Calu3 (cell line): ENCODE measurements at places on chromosomes 5 and 9. TPM values are rescaled to one million over a fixed set of nuclear protein-coding genes. Genes with fewer than 3 reads are reported as not detected.

The GPR151 gene
- total RNA-seq: not detected in 2 replicates

- no peak for DNase-seq
- no peak overlapping the region for H3K27ac ChIP-seq
- H3K36me3 ChIP-seq: peaks cover 6% of the 10 kb centered on the region
- no peaks in the 10 kb centered on the region for H3K27me3 ChIP-seq
Observed at GRCh38 chr9:2152966-2153629, 138.0 kb downstream of the SMARCA2 start.

DNA sequence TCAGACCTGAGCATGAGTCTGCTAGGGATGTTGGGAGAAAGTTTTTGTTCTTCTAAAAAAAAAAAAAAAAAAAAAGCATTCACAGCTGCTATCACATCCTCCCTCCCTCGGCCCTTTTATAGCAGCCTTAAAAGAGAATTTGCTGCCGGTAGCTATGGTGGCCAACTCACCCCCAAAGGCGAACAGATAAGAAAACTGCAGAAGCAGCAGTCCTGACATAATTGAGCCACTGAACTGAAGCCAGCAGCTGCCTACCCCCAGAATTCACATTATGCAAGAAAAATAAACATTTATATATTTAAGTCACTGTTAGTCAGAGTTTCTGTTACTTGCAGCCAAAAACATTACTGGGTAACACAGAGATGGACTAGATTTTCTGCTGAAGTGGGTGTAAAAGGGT, 124.3 kb upstream of the SMARCA2 start:
- H3K36me3 ChIP-seq: no peaks in the 10 kb centered on the region
- no peaks in the 10 kb centered on the region for H3K27me3 ChIP-seq
- no peaks in the 10 kb centered on the region for H3K4me1 ChIP-seq

GRCh38 chr5:176466245-176466871, 18.2 kb downstream of the FAF2 start:
- H3K36me3 ChIP-seq: peaks cover 19% of the 10 kb centered on the region
- no peaks in the 10 kb centered on the region for H3K27me3 ChIP-seq
- no peak overlapping the region for H3K4me3 ChIP-seq
- H3K27ac ChIP-seq: no peak overlapping the region
- no peaks in the 10 kb centered on the region for H3K4me1 ChIP-seq
- DNase-seq: no peak

The GAPVD1 gene
- 28.7 and 32.6 TPM in 2 replicates for total RNA-seq

DNA sequence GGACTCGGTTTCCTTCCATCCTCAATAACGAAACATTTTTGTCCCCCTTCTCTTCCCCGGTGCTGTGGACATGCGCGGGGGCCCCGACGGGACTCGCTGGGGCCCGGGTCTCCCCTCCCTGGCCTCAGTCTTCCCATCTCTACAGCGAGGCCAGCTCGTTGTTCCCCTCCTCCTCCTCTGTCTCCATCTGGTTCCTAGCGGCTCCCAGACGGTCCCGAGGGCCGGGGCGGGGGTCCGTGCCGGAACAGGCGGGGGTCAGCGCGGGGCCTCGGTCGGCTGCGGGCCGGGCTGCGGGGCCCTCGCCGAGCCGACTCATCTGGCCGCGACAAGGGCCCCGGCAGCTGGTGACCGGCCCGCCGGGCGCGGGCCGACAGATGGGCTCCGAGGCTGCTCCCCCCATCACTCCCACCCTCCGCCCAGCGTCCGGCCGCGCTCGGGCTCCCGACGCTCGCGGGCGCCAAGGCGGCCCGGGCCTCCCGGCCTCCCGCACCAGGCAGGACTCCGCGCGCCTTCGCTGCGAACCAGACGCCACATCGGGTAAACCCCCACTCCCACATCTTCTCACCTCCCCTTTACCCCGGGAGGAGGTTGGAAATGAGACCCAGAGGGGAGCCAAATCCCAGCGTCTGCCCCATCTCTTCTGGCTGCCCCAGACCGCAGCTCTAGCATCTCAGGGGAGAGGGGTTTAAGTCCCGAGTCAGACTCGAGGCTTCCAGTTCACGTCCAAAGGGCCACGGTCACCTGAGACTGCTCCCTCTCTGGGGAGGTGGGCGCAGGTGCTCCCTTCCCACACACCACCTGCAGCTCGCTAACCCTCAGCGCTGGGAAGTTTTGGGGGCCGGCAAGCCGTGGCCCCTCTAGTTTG, 8.1 kb downstream of the BARHL1 start:
- peaks cover 10% of the 10 kb centered on the region for H3K36me3 ChIP-seq
- H3K27ac ChIP-seq: no peak overlapping the region
- no peak for DNase-seq
- H3K27me3 ChIP-seq: peaks cover 42% of the 10 kb centered on the region
